ENCODE measurements at places on chromosomes 3 and 15. TPM values are rescaled to one million over a fixed set of nuclear protein-coding genes. Genes with fewer than 3 reads are reported as not detected.

DNA sequence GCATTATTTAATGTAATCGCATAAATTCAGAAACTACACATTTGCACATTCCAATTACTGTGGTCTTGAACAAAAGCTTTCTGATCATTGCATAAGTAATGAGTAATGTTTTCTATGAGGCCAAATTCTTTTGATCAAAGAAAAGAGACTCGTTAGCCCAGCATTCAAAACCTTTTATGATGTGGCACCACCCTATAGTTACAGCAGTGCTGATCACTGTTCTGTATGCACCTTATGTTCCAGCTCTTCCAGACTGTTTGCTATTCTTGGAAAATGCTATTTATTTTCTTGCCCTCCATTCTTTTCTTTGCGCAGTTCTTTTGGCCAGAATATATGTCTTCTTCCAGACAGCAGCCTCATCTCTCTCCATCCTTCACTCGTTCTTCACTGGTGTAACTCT, 42.3 kb downstream of the MAP3K13 start:
- DNase-seq: no peak

GRCh38 chr3:159766563-159767185, 222.0 kb upstream of the IL12A start:
- DNase-seq: no peak

GRCh38 chr3:12759097-12759679, at the start of gene TMEM40:
TMEM40 (minus strand) TSS chr3:12759259; CDS start chr3:12749832, 9,427 bp downstream.
- DNase-seq: no peak

GRCh38 chr15:57537072-57537471, 54.6 kb upstream of the MYZAP start:
- no peak for DNase-seq

Gene COL8A1
- total RNA-seq: 0.18 TPM

Gene IL5RA
- total RNA-seq: 0.11 TPM

Gene DUOX2
- total RNA-seq: 0.53 TPM
